IMR-90 (cell line): ENCODE measurements at places on chromosomes 13 and 19. TPM values are rescaled to one million over a fixed set of nuclear protein-coding genes. Genes with fewer than 3 reads are reported as not detected.
A peak's percentile ranks its signal among the peaks of the same experiment; 100 is the strongest.

GRCh38 chr19:35828692-35829301 is 16.2 kb upstream of the PRODH2 start:
- DNase-seq = peak; percentile 67

GRCh38 chr13:32940601-32941000 is 75.6 kb upstream of the KL start:
- peak; percentile 56 for DNase-seq

GRCh38 chr19:38321646-38322196 is 2.1 kb downstream of the KCNK6 start:
- DNase-seq = peak; percentile 27

- no peak for DNase-seq
Observed at GRCh38 chr19:11025445-11025844, 63.8 kb upstream of the LDLR start.

GRCh38 chr19:11576227-11576626 is 1.2 kb downstream of the ACP5 start:
- DNase-seq = no peak

DNA sequence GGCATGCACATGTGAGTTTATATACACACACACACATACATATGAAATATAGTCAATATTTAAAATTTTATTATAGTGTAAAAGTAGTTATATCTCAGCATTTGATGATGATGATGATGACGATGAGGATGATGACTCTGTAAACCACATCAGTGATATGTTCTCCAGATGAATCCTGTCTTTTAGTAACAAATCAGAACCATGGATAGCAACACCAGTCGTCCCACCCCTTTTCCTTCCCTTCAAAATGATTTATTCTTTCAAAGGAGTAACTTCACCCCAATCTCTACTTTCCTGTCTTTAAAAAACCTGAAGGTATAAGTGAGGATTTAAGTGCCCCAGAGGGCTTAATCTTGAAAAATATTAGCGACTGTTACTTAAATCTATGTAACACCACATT is 74.1 kb downstream of the DCLK1 start:
- no peak for DNase-seq

GRCh38 chr13:35475960-35476943 is at the start of gene MAB21L1:
TSS of gene MAB21L1 (minus strand) at chr13:35476689. CDS start at chr13:35476138, 551 bp downstream.
- peak; percentile 19 for DNase-seq

- DNase-seq = peak; percentile 4
Observed at GRCh38 chr19:23817519-23817918, 58.8 kb upstream of the ZNF681 start.

Gene A1BG
- total RNA-seq = 4.5 and 6.4 TPM in 2 replicates

Gene F10
- total RNA-seq = 7.2 and 9.1 TPM in 2 replicates

Gene SELENOV
- not detected in 2 replicates for total RNA-seq

Gene CYP2A6
- total RNA-seq = not detected in 2 replicates

Gene SHD
- not detected in 2 replicates for total RNA-seq
